ENCODE measurements at places on chromosomes 16 and 17. TPM values are rescaled to one million over a fixed set of nuclear protein-coding genes. Genes with fewer than 3 reads are reported as not detected.

Gene IL21R
- 0.08 TPM for total RNA-seq

DNA sequence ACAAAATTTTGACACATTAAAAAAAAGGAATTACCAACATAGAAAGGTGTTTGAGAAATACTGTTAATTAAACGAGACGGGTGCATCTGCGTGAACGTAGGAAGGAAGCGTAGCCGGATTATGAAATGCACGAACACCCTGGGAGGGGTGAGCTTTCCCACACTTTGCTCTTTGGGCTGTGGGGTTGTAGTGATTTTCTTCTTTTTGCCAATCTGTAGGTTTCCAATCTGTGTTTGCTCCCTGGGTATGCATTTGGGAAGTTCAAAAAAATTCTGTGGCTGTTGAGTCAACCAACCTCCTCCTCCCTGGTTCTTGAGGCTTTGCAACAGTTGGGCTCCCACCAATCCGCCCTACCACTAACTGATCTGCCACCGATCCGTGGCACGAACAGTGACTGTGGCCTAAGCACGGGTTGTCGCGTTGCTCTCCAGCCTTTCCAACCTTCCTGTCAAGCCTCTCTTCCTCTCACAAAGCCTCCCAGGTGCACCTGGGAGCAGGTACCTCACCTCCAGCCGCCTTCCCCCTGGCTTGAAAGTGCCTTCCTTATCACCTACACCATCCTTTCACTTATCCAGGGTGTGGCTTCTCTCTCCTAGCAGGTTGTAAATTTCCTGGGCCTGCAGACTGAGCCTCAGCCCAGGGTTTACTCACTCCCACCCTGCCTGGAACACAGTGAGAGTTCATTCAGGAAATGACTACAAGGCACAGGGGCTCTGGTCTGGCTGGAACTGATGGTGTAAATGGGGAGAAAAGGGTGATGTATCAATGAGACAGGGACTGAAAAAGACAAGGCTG lies 16.6 kb downstream of the RTN4RL1 start:
- no peaks in the 10 kb centered on the region for H3K36me3 ChIP-seq
- H3K27me3 ChIP-seq, result no peaks in the 10 kb centered on the region
- DNase-seq, result peak; percentile 21
- no peak overlapping the region for H3K4me3 ChIP-seq
- peaks cover 17% of the 10 kb centered on the region for H3K4me1 ChIP-seq
- H3K27ac ChIP-seq, result no peak overlapping the region

Gene CHD9NB
- total RNA-seq, result not detected

GRCh38 chr17:20267459-20267842 lies 199.9 kb downstream of the LGALS9B start:
- peak overlapping the region; percentile 10 for H3K27ac ChIP-seq
- no peak overlapping the region for H3K4me3 ChIP-seq
- H3K4me1 ChIP-seq, result no peaks in the 10 kb centered on the region

Gene SLC13A2
- not detected for total RNA-seq

- DNase-seq, result no peak
- no peak overlapping the region for H3K27ac ChIP-seq
Observed at GRCh38 chr17:66633317-66633965, 201.5 kb upstream of the CACNG5 start.

Gene OR1E1
- total RNA-seq, result not detected

GRCh38 chr17:59451706-59452105 lies 113.7 kb upstream of the DHX40 start:
- H3K27ac ChIP-seq, result no peak overlapping the region
- H3K4me3 ChIP-seq, result no peak overlapping the region
- no peaks in the 10 kb centered on the region for H3K27me3 ChIP-seq
- no peaks in the 10 kb centered on the region for H3K4me1 ChIP-seq
- DNase-seq, result no peak
- no peaks in the 10 kb centered on the region for H3K36me3 ChIP-seq

DNA sequence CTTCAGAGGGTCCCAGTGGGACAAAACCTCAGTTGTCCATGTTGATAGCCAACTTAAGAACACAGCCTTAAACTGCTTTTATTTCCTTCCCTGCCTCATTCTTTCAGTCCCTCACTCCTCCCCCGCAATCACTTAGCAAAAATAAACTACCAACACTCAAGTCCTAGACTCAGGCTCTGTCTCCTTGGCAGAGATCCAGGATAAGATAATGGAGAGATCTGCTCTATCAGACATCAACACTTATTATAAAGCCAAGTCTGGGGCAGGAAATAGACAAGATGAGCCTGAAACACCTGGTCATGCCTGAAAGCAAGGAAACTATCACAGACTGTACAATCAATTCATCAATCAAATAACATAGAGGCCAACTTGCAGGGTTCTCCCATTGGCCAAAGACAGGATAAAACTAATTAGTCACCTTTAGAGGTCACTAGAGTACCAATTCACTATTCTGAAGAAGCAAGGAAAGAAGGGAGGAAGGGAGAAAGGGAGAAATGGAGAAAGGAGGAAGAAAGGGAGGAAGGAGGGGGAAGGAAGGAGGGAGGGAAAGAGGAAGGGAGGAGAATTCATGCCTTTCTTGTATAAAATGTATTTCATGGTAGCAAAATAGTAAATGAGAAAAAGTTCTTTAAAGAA lies 15.7 kb downstream of the HYDIN start:
- no peaks in the 10 kb centered on the region for H3K4me1 ChIP-seq
- no peaks in the 10 kb centered on the region for H3K36me3 ChIP-seq
- peaks cover 2% of the 10 kb centered on the region for H3K27me3 ChIP-seq
- no peak overlapping the region for H3K27ac ChIP-seq
- no peak overlapping the region for H3K4me3 ChIP-seq

DNA sequence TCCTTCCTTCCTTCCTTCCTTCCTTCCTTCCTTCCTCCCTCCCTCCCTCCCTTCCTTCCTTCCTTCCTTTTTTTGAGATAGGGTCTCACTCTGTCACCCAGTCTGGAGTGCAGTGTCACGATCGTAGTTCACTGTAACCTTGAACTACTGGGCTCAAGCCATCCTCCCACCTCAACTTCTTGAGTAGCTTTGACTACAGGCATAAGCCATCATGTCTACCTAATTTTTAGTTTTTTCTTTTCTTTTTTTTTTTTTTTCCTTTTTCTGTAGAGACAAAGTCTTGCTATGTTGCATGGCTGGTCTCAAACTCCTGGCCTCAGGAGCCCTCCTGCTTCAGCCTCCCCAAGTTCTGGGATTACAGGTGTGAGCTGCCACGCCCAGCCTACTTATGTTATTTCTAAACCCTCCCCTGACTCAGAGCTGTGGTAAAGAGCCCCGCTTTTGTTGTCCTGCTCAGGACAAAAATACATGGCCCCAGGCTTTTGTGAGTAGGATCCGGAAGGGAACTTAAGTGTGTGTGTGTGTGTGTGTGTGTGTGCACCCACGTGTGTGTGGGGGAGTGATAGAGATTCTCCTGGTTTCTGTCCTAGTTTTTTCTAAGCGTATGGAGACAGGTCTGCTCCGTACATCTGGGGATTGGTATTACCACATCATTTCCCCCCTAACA lies 67.1 kb downstream of the PRKCB start:
- no peaks in the 10 kb centered on the region for H3K27me3 ChIP-seq
- H3K27ac ChIP-seq, result no peak overlapping the region
- H3K4me3 ChIP-seq, result no peak overlapping the region
- H3K4me1 ChIP-seq, result no peaks in the 10 kb centered on the region

Gene ABCA8
- 8.7 TPM for total RNA-seq

Gene MYH8
- total RNA-seq, result 17.3 TPM
